NCI-H2081 (cell line): ENCODE measurements at places on chromosomes 6 and 20.

DNA sequence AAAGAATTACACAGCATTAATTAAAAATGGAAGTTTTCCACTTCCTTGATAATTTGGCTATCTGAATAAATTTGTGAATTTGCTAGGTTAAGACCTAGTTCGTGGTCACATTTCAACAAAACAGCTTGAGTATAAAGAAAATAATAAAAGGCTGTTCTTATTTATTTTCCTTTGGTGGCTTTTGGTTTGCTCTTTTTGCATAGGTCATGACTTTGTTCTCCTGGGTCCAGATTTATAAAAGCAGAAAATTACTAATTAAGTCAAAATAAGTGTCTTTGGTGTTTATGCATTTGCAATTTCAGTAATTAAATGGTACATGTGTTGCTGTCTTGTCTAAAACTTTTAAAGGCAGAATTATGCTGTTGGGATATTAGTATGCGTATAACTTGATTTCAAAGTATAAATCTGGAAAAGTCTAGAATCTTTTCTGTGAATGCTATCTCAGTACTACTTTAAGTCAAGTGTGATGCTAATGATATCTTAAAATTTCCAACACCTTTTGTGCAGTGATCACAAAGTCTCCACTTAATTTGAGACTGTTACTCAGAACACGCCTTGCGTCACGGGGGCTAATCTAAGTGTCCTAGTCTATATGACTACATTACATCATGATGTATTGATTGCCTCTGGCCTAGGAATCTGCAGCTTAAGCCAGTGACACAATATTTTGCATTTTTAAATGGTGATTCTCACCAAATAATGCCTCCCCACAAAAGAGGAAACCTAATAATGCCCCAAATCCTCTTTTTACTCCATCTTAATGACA is 41.0 kb downstream of the GNAS start:
- DNase-seq = no peak

- DNase-seq = no peak
Observed at GRCh38 chr6:51019806-51020205, 201.1 kb downstream of the TFAP2B start.

GRCh38 chr6:154914288-154914687 is 80.8 kb upstream of the TIAM2 start:
- DNase-seq = no peak

GRCh38 chr6:45706319-45706718 is 309.3 kb downstream of the CLIC5 start:
- no peak for DNase-seq

- DNase-seq = no peak
Observed at GRCh38 chr6:118843685-118844390, 50.1 kb upstream of the ASF1A start.

GRCh38 chr6:73556836-73557235 is 36.0 kb upstream of the EEF1A1 start:
- no peak for DNase-seq

GRCh38 chr20:18504479-18505060 is 3.2 kb upstream of the SEC23B start:
- DNase-seq = no peak

- no peak for DNase-seq
Observed at GRCh38 chr6:117228202-117228601, 37.2 kb upstream of the VGLL2 start.
